ENCODE measurements at places on chromosomes 4 and X. TPM values are rescaled to one million over a fixed set of nuclear protein-coding genes. Genes with fewer than 3 reads are reported as not detected.

DNA sequence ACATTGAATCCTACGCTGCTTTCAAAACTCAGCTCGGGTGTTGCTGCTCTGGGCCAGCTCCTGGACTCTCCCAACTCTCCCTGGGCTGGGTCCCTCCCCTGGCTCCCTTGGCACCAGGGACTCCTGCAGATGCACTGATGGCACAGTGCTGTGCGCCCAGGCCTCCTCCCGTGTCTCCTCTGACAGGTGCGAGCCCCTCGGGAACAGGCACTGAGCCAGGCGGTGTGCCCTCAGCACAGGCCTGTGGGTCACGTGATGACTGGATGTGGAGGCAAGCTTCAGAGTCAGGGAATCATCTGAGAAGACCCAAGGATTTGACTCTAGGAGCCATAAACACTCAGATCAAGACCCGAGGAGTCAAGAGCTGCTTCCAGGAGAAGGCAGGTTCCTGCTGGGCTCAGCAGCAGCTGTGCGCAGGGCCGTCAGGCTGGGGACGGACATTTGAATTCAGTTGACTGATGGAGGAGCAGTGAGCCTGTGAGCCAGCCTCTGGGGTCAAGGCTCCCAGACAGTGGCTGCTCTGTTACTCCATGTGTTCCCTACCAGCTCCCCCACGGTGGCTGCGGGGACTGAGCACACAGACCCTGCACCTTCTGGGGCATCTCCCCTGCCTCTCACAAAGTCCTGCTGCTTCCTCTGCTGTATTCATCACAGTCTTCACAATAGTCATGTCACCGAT is 33.0 kb downstream of the NAT8L start:
- no peak for DNase-seq

The PCDH10 gene
- total RNA-seq, result 18.5 TPM

The BTC gene
- 11.5 TPM for total RNA-seq

- no peak for DNase-seq
These were observed 1700.6 kb upstream of the TENM3 start for GRCh38 chr4:180542445-180543100.

The NPY1R gene
- 5.1 TPM for total RNA-seq

DNA sequence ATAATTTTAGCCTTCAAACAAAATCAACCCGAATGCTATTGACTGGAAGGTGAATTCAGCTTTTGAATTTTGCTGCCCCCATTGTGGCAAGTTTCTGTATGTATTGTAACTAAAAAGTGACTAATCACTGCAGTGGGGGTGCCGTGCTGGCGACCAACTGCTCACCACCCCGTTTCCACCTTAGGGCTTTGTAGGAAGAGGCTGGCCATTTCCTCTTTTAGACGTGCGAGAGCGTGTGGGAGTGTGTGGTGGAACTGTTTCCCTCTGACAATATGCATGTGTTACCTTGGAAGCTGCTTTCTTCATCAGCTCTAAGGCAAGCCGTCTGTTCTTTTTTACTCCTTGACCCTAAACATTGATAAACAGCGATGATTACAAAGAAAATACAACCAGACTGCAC is 78.8 kb downstream of the SEL1L3 start:
- no peak for DNase-seq

GRCh38 chrX:16462912-16463311 is 187.0 kb upstream of the S100G start:
- DNase-seq, result no peak

The PFKFB1 gene
- 0.16 TPM for total RNA-seq

DNA sequence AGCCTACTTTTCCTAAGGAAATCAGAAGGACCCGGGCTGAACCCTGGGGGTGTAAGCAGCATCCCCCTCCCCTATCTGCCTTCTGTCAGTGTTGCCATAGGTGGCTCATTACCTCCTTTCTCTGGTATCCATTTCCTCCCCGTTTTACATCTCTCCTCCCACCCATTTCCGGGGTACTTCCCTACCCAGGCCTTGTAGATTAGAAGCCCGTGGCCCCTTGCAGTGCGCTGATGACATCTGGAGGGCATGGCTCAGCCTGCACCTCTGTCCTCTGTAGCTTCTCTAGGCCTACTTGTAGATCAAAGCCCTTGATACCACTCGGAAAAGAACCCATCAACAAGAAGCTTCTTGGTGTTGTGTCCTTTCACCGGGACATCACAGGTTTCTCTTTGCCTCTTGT is 71.8 kb downstream of the NBDY start:
- no peak for DNase-seq

The PLP2 gene
- 18.2 TPM for total RNA-seq

The AKAP14 gene
- total RNA-seq, result not detected

DNA sequence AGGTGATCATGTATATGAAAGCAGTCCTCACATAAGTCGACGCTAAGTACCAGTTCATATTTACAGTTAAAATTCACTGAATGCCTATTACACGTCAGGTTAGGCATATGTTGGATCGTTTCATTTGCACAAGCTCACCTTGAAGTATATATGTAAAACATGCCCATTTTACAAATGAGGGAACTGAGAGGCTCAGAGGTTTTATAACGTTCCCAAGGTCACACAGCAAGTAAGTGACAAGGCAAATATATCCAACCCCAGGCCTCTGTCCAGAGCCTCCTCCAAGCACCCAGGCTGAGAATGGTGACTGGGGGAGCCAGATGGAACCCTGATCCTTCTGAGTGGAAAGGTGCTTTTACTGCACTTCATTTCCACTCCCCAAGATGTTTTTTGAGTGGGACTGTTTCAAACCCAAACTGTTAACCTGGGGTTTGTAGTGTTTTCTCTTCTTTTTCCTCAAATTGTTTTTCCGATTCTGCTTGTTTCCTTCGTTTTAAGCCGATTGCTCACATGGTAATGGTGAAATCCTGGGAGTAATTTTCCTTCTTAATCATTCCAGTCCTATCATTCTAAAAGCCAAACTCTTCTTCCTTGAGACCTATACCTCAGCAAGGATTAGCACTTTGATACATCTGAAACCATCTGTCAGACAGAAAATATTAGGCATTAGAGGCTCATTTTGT is 791 bp downstream of the SMIM20 start:
- no peak for DNase-seq

The ARAP2 gene
- 34.1 TPM for total RNA-seq

- DNase-seq, result no peak
These were observed 254.0 kb downstream of the TMA16 start for GRCh38 chr4:163748449-163748848.

- no peak for DNase-seq
These were observed 5.9 kb upstream of the GK2 start for GRCh38 chr4:79413886-79414285.

The DCAF8L2 gene
- not detected for total RNA-seq

DNA sequence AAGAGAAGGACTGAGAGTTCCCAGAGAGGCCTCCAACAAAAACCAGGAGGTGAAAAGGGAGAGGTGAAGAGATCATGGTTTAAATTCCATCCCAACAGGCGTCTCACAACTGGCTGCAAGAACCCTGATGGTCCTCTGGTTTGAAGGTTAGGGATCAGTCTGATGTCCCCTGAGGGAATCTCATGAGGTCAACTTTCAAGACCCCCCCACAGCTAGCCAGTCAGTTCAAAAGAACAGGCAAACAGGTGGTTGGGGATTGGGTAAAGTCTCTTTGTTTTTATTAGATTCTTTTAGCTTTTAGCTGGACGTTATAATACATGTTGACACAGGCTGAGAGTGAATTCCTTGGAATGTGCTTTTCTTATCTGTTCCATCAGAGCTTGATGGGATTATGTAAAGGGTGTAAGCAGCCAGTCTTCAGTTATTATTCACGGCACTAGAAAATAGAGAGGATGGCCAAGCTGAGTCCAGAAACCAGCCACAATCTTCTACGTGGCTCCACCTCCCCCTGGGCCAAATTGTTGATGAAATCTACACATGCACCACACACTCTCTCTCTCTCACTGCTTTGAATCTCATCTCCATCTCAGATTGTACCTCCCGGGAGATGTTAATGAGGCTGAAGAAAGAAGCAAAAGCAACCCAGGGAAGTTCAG is 20.8 kb downstream of the ENPP6 start:
- DNase-seq, result peak; percentile 14

- DNase-seq, result no peak
These were observed 115.9 kb downstream of the MAML3 start for GRCh38 chr4:140038031-140038533.

GRCh38 chrX:16671005-16671404 is 21.0 kb downstream of the S100G start:
- no peak for DNase-seq

The GIMD1 gene
- not detected for total RNA-seq

DNA sequence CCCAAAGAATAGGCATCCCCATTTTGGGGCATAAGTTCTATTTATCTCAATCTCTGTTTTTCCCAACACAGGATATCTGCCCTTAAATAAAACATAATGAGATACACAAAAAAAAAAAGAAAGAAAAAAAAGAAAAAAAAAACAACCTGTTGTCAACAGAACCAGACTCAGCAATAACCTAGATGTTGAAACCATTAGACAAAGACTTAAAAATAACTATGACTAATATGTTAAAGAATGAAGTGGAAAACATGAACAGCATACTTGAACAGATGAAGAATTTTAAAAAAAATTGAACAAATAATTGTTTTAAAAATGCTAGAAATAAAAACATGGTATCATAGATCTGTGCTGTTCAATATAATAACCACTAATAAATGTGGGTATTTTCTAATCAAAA is 93.4 kb upstream of the RXFP1 start:
- DNase-seq, result no peak

The BCAP31 gene
- 68.6 TPM for total RNA-seq

GRCh38 chr4:6541789-6542188 is 33.2 kb upstream of the MAN2B2 start:
- no peak for DNase-seq

The IDH3G gene
- 21.0 TPM for total RNA-seq

DNA sequence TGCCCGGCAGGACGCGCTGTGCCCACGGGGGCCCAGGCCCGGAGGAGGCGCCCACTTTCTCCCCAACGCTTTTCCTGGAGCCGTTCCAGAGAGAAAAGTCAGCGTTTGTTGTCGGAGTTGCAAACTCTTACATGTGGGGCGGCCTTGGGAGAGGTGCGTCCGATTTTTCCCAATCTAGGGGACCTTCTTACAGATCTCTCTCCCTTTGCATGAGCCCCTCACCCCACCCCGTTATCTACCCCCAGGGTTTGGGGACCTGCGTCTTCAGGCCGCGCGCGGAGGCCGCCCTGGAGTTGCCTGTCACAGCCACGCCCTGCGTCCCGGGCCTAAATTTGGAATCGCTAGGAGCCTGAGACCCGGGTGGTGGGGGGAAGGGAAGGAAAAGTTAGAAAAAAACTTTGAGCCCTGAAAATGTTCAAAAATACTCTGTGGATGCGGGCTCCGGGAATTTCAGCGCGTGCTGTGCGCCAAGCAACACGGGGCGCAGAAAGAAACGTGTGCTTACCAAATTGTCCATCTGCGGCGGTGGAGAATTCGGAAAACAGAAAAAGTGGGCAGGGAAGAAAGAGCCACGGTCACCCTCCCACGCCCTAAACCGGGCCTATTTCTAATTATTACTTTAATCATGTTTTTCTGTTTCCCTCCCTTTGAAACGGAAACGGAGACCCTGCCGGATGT is 587 bp downstream of the CD99 start:
- no peak for DNase-seq

The NMU gene
- total RNA-seq, result 0.79 TPM

DNA sequence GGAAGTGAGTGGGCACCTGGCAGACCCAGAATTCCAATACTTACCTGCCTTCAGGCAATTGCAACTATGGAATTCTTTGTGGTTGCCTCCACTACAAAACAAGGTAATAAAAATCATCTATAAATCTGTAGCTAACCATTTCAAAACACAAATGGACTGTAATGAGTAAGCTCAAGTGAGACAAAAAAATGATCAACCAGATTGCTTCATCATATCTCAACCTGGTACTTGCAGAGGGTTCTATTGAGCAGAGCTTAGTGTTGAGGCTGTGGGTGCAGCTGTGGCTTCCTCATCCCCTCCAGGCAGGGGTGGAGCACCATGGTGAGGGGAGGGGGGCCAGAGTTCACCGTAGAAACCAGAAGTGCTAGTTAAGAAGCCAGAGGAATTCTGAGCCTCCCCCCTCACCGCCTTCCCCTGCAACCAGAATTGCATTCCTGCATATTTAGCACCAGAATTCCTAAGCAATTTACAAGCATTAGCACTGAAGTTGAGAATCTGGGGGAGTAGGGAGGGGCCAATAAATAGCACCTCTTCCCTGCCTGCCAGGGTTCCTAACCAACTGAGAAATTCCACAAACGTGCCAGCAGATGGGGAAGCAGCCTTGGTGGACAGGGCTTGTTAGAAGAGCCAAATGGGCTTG is 11.5 kb downstream of the CTAG1A start:
- no peak for DNase-seq

- DNase-seq, result no peak
These were observed 584 bp downstream of the GPC3 start for GRCh38 chrX:133984857-133985163.

DNA sequence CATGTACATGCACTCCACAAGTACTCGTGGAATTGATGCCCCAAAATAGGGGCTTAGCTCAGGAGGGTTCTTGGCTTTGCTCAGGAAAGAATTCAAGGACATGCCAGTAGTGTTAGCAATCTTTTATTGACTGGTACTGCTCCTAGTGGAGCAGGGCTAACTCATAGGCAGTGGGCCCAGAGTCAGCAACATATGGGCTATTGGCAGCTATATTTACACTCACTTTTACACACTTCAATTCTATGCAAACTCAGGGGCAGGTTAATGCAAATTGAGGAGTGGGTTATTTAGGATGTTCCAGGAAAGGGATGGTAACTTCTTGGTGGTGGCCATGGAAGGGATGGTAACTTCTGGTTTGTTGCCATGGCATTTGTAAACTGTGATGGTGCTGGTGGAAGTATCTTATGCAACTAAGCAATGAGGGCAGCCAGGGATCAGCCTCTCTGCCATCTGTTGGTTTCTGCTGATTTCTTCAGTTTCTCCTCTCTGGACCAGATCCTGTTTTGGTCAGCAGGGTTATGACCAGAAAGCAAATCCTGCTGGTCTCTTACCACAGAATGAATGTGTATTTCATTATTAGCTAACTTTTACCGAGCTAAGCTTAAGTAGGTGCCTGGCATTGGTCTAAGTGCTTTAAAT is 69.2 kb upstream of the FAT1 start:
- DNase-seq, result no peak

- peak; percentile 11 for DNase-seq
These were observed 33.1 kb downstream of the LEF1 start for GRCh38 chr4:108135549-108136209.

DNA sequence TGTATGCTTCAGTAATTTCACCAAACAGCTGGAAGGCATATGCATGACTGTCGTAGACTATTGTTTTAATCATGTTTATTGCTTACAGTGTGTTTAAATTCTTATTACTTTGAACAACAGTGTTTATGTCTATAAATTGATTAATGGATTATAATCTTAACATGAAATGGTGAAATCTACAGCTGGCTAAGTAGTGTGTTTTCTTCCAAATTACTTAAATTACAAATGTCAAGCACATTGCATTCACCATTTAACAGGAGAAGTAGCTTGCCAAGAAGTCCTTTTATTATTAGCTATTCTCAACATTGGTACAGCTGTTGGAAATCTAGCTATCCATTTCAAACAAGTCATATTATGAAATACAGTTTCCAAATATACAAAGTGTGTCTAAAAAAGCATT is 849.3 kb upstream of the PCDH10 start:
- no peak for DNase-seq

The GLRA3 gene
- 0.16 TPM for total RNA-seq
